ENCODE measurements at places on chromosomes 3 and 15.

GRCh38 chr3:65720989-65721737 lies 317.6 kb downstream of the MAGI1 start:
- DNase-seq = no peak

- peak; percentile 40 for DNase-seq
These were observed 215.5 kb upstream of the KCNMB2 start for GRCh38 chr3:178320456-178321351.

- no peak for DNase-seq
These were observed 57.3 kb upstream of the SNTN start for GRCh38 chr3:63595221-63595620.

DNA sequence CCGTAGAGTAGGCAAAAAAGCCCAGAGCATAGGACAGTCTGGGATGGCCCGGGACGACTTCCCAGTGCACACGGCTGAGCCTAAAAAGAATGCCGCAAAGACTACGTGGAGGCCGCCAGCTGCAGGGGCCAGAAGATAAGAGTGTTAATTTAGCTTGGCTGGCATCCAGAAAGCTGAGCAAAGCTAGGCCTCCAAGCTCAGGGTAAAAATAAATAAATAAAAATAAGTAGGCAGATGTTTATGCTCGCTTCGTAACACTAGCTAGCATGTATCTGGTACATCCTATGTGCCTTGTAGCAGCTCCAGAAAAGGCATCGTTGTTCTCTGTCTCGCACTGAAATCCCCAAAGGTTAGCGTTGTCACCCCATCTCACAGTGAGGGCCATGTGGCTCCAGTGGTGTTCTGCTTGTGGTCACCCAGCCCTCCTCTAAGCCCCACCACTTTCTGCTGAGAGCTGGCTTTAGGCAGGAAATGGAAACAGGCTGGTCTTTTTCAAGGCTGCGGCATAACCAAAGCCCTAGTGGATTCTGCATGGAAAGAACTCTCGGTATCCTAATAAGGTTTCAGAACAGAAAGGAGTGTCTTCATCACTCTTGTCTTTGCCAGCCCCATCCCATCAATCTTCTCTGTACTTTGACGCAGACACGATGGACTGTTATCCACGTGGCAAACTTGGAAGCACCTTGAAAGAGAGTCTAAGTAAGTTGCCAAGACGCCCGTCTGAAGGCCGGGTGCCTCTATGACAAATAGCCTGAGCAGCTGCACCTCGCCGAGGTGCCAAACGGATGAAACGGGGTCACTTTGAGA lies 58.1 kb upstream of the MEF2A start:
- peak; percentile 80 for DNase-seq

- DNase-seq = no peak
These were observed 66.2 kb upstream of the TTBK2 start for GRCh38 chr15:42986693-42987342.

All from right lung (tissue), 10 donors.